Liver (tissue), 10 donors: ENCODE measurements at places on chromosomes 2 and 18. TPM values are rescaled to one million over a fixed set of nuclear protein-coding genes. Genes with fewer than 3 reads are reported as not detected.

The LYPD6 gene
- 0.42 TPM for total RNA-seq

GRCh38 chr2:111005307-111005706 lies 115.4 kb upstream of the BCL2L11 start:
- no peaks in the 10 kb centered on the region for H3K27me3 ChIP-seq
- H3K36me3 ChIP-seq = no peaks in the 10 kb centered on the region
- H3K27ac ChIP-seq = no peak overlapping the region
- no peak for DNase-seq
- H3K4me1 ChIP-seq = no peaks in the 10 kb centered on the region
- no peak overlapping the region for H3K4me3 ChIP-seq

DNA sequence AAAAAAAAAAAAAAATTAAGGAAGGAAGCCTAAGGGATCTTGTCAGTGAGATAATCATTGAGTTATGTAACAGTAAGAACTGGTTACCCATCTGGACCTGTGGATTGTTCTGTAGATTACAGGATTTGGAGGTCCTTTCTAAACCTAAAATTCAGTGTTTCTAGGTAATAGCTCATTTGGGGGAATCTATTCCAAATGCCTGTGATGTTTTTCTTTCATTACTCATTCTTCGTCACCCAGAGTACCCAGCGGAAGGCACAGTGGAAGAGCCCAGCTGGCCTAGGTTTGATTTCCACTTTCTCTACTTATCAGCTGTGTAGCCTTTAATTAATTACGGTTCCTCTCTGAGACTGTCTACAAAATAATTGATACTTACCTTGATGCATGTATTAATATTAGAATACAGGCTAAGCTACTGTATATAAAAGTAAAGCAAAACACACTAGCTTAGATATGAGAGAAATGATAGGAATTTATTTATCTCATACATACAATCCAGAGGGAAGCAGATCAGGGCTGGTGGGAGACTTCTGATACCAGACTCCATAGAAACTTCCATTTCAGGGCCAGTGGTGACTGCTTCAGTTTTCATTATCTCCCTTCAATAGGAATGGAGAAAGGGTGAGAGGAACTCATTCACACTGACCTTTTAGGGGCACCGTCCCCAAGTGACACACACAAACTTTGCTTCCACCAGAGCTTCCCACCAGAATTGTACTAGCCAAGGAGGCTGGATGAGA lies 115.8 kb upstream of the NOSTRIN start:
- no peaks in the 10 kb centered on the region for H3K36me3 ChIP-seq
- H3K27ac ChIP-seq = no peak overlapping the region
- DNase-seq = no peak
- H3K27me3 ChIP-seq = no peaks in the 10 kb centered on the region

- H3K27me3 ChIP-seq = peaks cover 4% of the 10 kb centered on the region
- H3K4me1 ChIP-seq = peaks cover 3% of the 10 kb centered on the region
- no peak overlapping the region for H3K4me3 ChIP-seq
- no peak for DNase-seq
- no peaks in the 10 kb centered on the region for H3K36me3 ChIP-seq
Observed at GRCh38 chr2:186690786-186691185, 3.1 kb upstream of the FAM171B start.

- H3K27ac ChIP-seq = no peak overlapping the region
- H3K36me3 ChIP-seq = no peaks in the 10 kb centered on the region
- H3K4me1 ChIP-seq = peaks cover 2% of the 10 kb centered on the region
- H3K4me3 ChIP-seq = no peak overlapping the region
Observed at GRCh38 chr2:159573846-159574606, 42.3 kb downstream of the BAZ2B start.

- no peaks in the 10 kb centered on the region for H3K27me3 ChIP-seq
- no peaks in the 10 kb centered on the region for H3K4me1 ChIP-seq
- H3K4me3 ChIP-seq = no peak overlapping the region
- no peak for DNase-seq
- no peak overlapping the region for H3K27ac ChIP-seq
Observed at GRCh38 chr18:778194-778927, 33.7 kb downstream of the YES1 start.

DNA sequence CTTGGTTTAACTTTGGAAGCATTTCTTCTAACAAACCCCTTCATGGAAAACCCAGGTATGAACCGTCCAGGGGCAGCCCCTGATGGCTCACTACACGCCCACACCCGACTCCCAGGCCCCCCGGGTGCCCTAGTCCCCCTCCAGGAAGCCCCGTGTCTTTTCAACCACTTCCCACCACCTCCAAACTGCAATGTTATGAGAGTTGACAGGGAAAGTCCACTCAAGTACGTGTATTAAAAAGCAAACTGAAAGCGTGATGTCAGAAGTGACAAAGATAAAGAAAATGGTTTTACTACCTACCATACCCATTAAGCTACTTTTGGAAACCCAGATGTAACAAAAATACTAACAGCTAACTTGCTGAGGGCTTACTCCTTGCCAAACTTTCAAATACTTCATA lies 51.5 kb downstream of the L3MBTL4 start:
- no peak overlapping the region for H3K4me3 ChIP-seq
- no peak for DNase-seq
- no peaks in the 10 kb centered on the region for H3K36me3 ChIP-seq
- no peaks in the 10 kb centered on the region for H3K27me3 ChIP-seq
- H3K4me1 ChIP-seq = peaks cover 12% of the 10 kb centered on the region

- no peaks in the 10 kb centered on the region for H3K27me3 ChIP-seq
- DNase-seq = no peak
- H3K36me3 ChIP-seq = no peaks in the 10 kb centered on the region
- no peak overlapping the region for H3K4me3 ChIP-seq
- H3K4me1 ChIP-seq = no peaks in the 10 kb centered on the region
Observed at GRCh38 chr18:50806208-50806616, 13.6 kb downstream of the MRO start.

The APCDD1 gene
- 2.8 TPM for total RNA-seq

DNA sequence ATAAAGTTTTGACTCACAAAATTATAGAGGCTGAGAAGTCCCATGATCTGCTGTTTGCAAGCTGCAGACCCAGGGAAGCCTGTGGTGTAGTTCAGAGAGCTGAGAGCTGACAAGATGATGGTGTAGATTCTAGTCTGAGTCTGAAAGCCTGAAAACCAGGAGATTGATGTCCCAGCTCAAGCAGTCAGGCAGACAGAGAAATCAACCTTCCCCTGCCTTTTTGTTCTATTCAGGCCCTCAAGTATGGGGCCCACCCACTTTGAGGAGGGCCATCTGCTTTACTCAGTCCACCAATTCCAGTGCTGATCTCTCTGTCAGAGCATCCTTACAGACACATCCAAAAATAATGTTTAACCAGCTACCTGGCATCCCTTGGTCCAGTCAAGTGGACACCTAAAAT lies 479.6 kb downstream of the STK39 start:
- no peak overlapping the region for H3K27ac ChIP-seq
- H3K27me3 ChIP-seq = no peaks in the 10 kb centered on the region
- peaks cover 4% of the 10 kb centered on the region for H3K4me1 ChIP-seq

DNA sequence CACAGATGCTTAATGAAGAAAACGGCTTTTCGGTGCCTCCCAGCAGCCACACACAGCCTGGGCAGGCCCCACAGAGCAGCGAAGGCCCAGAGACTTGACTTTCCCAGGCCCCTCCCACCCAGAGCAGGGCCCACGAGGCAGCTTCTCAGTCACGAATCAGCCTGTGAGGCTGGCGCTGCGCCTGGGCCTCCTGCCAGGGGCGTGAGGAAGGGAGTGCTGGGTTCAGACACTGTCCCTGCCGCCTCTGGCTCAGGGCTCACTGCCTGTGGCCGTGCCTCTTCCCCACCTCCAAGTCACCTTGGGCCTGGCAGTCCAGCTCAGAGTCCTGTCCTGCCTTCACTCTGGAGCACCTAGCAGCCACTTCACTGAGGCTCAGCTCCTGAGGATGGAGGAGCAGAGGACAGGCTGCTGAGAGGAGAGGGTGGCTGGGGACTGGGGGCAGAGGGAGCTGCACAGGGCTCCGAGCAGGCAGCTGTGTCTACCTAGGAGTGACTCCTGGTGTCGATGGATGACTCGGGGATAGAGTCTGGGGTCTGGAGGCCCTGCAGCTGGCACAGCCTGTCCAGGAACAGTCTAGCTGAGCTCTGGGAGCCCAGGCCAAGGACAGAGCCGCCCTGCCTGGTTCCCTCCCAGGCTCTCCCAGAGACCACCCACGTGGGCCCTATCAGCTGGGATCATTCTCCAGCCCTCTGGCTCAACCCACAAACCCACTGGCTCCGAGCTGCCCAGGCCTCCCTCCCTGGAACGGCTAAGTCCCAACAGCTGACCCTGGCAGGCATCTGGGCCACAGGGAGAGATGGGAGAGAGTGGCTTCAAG lies 36.4 kb upstream of the FOSL2 start:
- H3K27me3 ChIP-seq = no peaks in the 10 kb centered on the region
- DNase-seq = peak; percentile 69
- peak overlapping the region; percentile 66 for H3K27ac ChIP-seq
- peaks cover 13% of the 10 kb centered on the region for H3K4me1 ChIP-seq

The FAM110C gene
- 18.2 TPM for total RNA-seq

GRCh38 chr2:103991591-103991990 lies 862.3 kb upstream of the POU3F3 start:
- H3K27me3 ChIP-seq = no peaks in the 10 kb centered on the region
- no peak overlapping the region for H3K27ac ChIP-seq
- H3K36me3 ChIP-seq = no peaks in the 10 kb centered on the region
- H3K4me1 ChIP-seq = no peaks in the 10 kb centered on the region

- DNase-seq = no peak
- H3K27ac ChIP-seq = no peak overlapping the region
- H3K27me3 ChIP-seq = no peaks in the 10 kb centered on the region
- H3K4me1 ChIP-seq = no peaks in the 10 kb centered on the region
Observed at GRCh38 chr2:110867078-110867477, 134.7 kb downstream of the ACOXL start.

The STEAP3 gene
- total RNA-seq = 153 TPM

The ANKRD30B gene
- total RNA-seq = not detected

GRCh38 chr2:1593371-1594122 lies 150.8 kb downstream of the PXDN start:
- peaks cover 4% of the 10 kb centered on the region for H3K27me3 ChIP-seq
- H3K4me3 ChIP-seq = no peak overlapping the region
- no peaks in the 10 kb centered on the region for H3K36me3 ChIP-seq

DNA sequence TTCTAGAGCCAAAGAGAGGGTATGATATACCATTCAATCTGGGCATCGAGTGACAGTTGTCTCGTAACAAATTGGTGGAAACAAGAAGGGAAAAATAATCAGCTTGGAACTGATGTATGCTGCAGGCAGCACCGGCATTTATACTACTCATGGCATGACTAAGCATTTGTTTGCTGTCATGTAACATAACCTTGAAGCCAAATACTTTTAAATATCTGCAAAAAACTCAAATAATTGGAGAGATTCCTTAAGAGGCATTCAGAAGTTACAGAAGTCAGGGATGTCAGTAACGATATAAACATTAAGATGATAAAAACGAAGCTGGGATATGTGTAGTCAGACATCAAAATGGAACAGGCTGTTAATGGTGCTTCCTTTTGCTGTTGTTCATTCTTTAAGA lies 157.3 kb upstream of the MMADHC start:
- no peaks in the 10 kb centered on the region for H3K4me1 ChIP-seq
- no peaks in the 10 kb centered on the region for H3K27me3 ChIP-seq
- H3K27ac ChIP-seq = no peak overlapping the region
- DNase-seq = no peak
- no peaks in the 10 kb centered on the region for H3K36me3 ChIP-seq

DNA sequence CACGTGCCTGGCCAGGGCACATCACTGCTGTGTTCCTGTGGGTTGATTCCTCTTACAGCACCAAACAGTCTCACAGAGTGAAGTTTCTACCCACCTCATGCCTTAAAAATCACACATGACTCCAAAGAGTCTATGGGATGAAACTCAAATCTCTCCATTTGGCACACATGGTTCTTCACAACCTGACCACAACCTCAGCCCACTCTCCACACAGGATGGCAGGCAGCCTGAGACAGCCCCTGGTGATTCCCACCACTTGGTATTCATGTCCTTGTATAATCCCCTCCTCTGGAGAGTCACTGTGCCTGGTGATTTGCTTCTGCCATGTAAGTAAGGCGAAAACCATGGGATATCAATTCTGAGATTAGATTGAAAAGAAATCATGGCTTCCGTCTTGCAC lies 46.2 kb downstream of the LBH start:
- no peaks in the 10 kb centered on the region for H3K27me3 ChIP-seq
- H3K27ac ChIP-seq = no peak overlapping the region
- DNase-seq = no peak
- H3K36me3 ChIP-seq = no peaks in the 10 kb centered on the region
- H3K4me1 ChIP-seq = no peaks in the 10 kb centered on the region
- H3K4me3 ChIP-seq = no peak overlapping the region

- H3K4me1 ChIP-seq = peaks cover 4% of the 10 kb centered on the region
- peak overlapping the region; percentile 62 for H3K27ac ChIP-seq
- peak overlapping the region; percentile 77 for H3K4me3 ChIP-seq
- no peak for DNase-seq
- H3K36me3 ChIP-seq = no peaks in the 10 kb centered on the region
Observed at GRCh38 chr2:169732583-169733358, 861 bp upstream of the KLHL23 start.

GRCh38 chr2:230821261-230821990 lies 43.3 kb upstream of the ITM2C start:
- peaks cover 3% of the 10 kb centered on the region for H3K4me1 ChIP-seq
- no peak overlapping the region for H3K4me3 ChIP-seq
- no peak for DNase-seq

GRCh38 chr2:102256276-102256675 lies 55.1 kb upstream of the IL1RL1 start:
- no peak overlapping the region for H3K4me3 ChIP-seq
- peaks cover 3% of the 10 kb centered on the region for H3K4me1 ChIP-seq
- H3K27ac ChIP-seq = no peak overlapping the region
- no peaks in the 10 kb centered on the region for H3K27me3 ChIP-seq
- H3K36me3 ChIP-seq = no peaks in the 10 kb centered on the region

- H3K27me3 ChIP-seq = no peaks in the 10 kb centered on the region
- no peak overlapping the region for H3K4me3 ChIP-seq
- H3K36me3 ChIP-seq = no peaks in the 10 kb centered on the region
- DNase-seq = no peak
Observed at GRCh38 chr2:231911381-231911780, 14.8 kb downstream of the NPPC start.
